ENCODE measurements at places on chromosomes 2 and 18. TPM values are rescaled to one million over a fixed set of nuclear protein-coding genes. Genes with fewer than 3 reads are reported as not detected.

Gene FIGN
- 1.6 TPM for total RNA-seq

Gene TXNDC9
- 115 TPM for total RNA-seq

Gene SERPINB12
- not detected for total RNA-seq

Gene POMC
- total RNA-seq, result 0.32 TPM

Gene GLI2
- 22.5 TPM for total RNA-seq

Gene SERPINB3
- not detected for total RNA-seq

Gene ZCCHC2
- 5.5 TPM for total RNA-seq

Gene OTOS
- total RNA-seq, result not detected

Gene RAB17
- total RNA-seq, result 0.43 TPM

Gene LIMS3
- total RNA-seq, result 14.2 TPM

Gene SKA1
- total RNA-seq, result 13.4 TPM

Gene KYNU
- 0.64 TPM for total RNA-seq

Gene COLEC12
- total RNA-seq, result 3.9 TPM

Gene TEX44
- not detected for total RNA-seq

- DNase-seq, result no peak
Observed at GRCh38 chr18:38750751-38751150, 1185.2 kb upstream of the CELF4 start.

- DNase-seq, result peak; percentile 25
Observed at GRCh38 chr18:79200546-79201268, 131.5 kb downstream of the ATP9B start.

DNA sequence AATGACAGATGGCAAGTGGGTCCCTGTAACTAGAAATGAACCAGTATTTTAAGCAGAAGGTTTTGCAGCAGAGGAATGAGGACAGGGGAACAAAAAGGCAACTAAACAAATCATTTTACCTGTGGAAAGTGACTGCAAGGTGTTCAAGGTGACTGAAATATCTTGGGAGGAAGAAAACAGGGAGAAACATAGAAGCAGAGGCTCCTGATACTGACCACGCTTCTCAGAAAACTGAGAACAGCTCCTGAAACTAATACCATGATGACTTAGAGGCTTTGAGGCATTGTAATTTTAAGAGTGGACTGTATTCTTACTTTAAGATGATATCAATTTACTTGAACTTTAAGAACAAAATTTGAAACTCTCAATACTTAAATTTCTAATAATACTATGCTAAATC is at the start of gene DYTN:
TSS of gene DYTN (minus strand) at position 101 of the 400 bp plus-strand sequence. CDS start 117 bp downstream, outside the sequence.
- no peak for DNase-seq

GRCh38 chr18:70822691-70823090 is 533.8 kb downstream of the SOCS6 start:
- DNase-seq, result no peak

DNA sequence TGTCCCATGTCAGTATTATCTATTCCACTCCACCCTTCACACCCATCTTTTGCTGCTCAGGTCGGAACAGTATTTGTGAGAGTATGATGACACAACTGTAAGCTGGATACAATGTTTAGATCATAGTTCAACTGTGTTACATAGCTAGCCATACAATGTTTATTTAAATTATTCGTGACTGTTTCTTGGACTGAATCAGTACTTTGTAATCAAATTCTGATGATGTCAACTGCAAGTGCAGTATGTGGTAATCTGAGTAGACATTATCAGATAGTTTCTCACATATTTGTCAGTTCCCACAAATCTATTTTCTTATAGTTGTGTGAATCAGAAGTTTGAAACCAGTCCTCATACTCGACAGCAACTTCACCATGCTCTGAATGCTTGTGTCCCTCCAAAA is 177.6 kb downstream of the ZNF407 start:
- peak; percentile 54 for DNase-seq

- no peak for DNase-seq
Observed at GRCh38 chr2:73979021-73979420, 5.7 kb upstream of the TET3 start.

GRCh38 chr18:8911408-8912340 is 190.8 kb upstream of the NDUFV2 start:
- no peak for DNase-seq

- no peak for DNase-seq
Observed at GRCh38 chr2:160826496-160826895, 332.9 kb upstream of the RBMS1 start.

DNA sequence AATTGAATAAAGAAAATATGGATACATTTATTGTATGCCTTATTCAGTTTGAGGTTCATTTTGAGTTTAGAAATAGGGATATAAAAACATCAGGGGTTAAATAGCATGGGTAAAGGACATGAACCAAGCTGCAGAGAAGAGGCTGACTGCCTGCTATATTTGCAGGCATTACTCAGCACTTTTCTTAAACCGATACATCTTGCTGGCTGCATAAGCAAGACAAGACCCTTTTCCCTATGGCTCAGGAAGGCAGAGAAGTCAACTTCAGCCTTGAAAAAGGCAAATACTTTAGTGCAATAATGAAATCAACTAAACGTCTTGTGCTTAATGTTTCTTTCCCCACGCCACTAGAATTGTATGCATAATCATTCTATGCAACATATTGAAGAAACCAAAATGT is 36.4 kb downstream of the SCN1A start:
- DNase-seq, result no peak

DNA sequence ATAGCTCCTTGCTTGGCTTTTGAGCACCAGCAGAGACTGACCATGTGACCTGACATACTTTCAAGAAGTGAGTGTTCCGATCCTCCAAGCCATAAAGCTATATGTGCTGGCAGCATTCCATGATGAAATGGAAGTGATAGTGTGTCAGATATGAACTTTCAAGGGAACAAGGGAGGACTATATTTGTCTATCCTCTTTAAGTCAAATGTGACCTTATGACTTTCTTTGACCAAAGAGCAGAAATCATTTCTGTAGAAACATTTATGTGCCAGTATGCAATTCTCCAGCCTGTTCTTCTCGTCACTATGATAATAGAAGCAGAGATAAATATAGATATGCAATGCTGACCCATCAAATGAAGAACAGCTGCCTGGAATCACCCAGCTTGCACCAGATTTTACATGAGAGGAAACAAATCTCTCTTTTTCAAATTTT is 14.4 kb downstream of the HYCC2 start:
- DNase-seq, result peak; percentile 74

GRCh38 chr2:65957886-65958285 is 477.0 kb upstream of the MEIS1 start:
- no peak for DNase-seq

DNA sequence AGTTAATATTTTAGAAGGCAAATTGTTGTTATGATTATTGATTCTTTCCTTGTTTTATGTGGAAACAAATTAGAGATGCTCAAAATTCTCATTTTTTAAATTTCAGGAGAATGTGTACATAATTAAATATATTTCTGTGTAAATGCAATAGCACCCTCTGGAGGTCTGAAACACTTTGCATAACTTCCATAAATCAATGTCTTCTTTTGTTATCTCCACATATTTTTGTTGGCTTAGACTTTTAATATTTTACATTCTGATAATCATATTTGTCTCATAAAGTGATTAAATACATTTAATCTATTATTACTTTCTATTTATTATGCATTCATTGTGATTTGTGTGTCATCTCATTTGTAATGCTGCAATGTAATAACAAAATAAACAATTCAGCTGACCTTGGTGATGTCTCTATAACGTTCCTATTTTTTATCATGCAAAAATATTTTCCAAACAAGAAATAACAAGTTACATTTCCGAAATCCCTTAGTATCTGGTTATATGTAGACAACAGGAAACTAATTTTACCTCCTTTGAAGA is 201.8 kb upstream of the GALNT5 start:
- DNase-seq, result peak; percentile 47

GRCh38 chr2:23293731-23294130 is 91.2 kb upstream of the KLHL29 start:
- no peak for DNase-seq

GRCh38 chr2:141522702-141523101 is 608.1 kb downstream of the LRP1B start:
- no peak for DNase-seq

DNA sequence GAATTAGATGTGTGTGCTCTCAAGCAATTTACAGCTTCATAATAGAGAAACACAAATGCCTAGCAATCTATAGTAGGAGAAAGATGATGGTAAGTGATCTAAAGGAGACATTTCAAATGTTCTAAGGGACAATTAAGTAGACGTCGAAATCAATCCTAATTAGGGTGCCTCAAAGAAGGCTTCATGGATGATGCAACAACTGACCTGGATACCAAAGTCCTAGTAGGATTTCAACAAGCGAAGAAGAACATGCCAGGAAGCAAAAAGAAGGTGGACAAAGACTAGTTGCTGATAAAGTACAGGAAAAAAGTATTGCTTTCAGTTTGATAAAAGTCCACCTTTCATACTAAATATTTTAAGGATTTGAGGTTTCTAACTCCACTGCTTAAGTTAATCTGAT is 12.5 kb downstream of the FIGN start:
- no peak for DNase-seq

- no peak for DNase-seq
Observed at GRCh38 chr2:128610496-128610895, 291.8 kb upstream of the HS6ST1 start.

- no peak for DNase-seq
Observed at GRCh38 chr2:201704536-201704935, 6.1 kb upstream of the MPP4 start.

DNA sequence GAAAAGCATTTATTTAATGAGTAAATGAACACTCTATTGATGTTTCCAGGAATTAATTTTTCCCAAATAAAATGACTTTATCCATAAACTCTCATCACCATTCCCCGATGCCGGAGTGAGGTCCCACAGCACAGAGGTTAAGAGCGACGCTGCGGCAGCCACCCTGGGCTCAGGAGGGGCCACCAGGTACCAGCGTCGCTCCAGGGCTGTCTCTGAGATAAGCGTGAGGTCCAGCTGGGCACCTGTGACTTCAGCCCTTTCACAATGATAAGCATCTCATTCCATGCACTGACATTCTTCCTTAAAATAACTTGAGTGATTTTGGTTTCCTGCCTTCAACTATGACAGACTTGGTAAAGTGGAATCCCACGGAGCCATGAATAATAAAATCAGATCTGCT is 182.1 kb downstream of the TWIST2 start:
- no peak for DNase-seq

- DNase-seq, result peak; percentile 54
Observed at GRCh38 chr2:102449370-102449974, 23.6 kb upstream of the SLC9A4 start.

- peak; percentile 89 for DNase-seq
Observed at GRCh38 chr18:55401638-55402191, 186.3 kb downstream of the TCF4 start.

DNA sequence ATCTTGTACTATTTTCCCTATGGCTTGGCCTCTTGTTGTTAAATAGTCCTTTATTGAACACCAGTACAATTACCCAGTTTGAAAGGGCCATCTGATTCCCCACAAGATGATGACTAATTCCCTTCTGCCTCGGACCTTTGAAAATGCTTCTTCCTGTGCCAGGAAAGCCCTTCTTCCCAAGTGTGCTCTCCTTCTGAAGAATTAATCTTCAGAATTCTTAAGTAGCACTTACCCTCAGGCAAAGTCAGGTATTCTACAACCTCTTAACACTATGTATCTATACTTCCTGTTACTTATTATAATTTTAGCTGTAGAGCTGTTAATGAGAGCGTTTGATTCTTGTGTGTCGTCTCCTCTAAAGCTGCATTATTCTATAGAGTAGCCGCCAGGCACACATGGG is 28.6 kb upstream of the MEX3C start:
- DNase-seq, result no peak

Data from fibroblast of villous mesenchyme (primary cell).